ENCODE measurements at places on chromosomes 13 and 19. TPM values are rescaled to one million over a fixed set of nuclear protein-coding genes. Genes with fewer than 3 reads are reported as not detected.

The PCDH8 gene
- not detected for total RNA-seq

The KLK12 gene
- total RNA-seq, result not detected

The LRRC25 gene
- total RNA-seq, result 0.88 TPM

The GET3 gene
- 99.5 TPM for total RNA-seq

GRCh38 chr19:7492142-7492541 is 3.3 kb upstream of the PEX11G start:
- H3K27ac ChIP-seq, result no peak overlapping the region
- no peak for DNase-seq
- no peaks in the 10 kb centered on the region for H3K36me3 ChIP-seq
- H3K4me3 ChIP-seq, result no peak overlapping the region

DNA sequence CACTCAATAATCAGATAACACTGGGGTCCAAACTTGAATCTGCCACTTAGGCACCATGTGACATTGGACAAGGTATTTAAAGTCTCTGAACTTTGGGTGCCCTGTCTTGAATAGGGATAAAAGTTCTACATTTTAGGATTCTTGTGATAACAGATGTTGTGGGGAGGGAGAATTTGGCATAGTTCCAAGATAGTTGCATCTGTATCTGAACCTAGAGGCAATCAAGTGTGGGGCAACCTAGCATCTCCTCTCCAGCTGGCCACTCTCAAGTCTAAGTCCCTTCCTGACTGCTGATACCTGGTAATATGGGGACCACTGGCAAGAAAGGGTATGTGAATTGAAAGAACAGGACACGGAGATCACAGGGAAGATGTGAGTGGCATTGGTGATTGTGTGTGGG is 256.1 kb downstream of the FOXO1 start:
- no peak overlapping the region for H3K4me3 ChIP-seq
- DNase-seq, result no peak
- peaks cover 14% of the 10 kb centered on the region for H3K4me1 ChIP-seq
- no peak overlapping the region for H3K27ac ChIP-seq
- no peaks in the 10 kb centered on the region for H3K36me3 ChIP-seq
- no peaks in the 10 kb centered on the region for H3K27me3 ChIP-seq

DNA sequence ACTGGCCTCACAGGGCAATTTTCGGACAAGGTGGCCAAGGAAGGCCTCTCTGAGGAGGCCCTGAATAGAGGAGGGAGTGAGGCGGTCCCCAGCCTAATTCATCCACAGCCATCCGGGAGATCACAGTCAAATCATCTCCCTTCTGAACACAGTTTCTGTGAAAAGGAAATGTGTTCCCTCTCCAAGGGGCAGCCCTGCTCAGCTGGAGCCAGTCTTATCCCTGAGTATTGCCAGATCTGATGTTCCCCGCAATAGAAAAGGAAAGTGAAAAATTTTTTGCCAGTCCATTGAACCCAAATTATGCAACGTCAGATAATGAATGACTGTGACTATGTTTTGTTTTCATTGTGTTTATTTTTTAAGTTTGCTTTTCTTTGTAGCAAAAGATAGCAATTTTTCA is 125.9 kb downstream of the SIPA1L3 start:
- H3K27me3 ChIP-seq, result no peaks in the 10 kb centered on the region
- H3K4me3 ChIP-seq, result no peak overlapping the region
- H3K4me1 ChIP-seq, result peaks cover 70% of the 10 kb centered on the region
- H3K27ac ChIP-seq, result peak overlapping the region; percentile 97

DNA sequence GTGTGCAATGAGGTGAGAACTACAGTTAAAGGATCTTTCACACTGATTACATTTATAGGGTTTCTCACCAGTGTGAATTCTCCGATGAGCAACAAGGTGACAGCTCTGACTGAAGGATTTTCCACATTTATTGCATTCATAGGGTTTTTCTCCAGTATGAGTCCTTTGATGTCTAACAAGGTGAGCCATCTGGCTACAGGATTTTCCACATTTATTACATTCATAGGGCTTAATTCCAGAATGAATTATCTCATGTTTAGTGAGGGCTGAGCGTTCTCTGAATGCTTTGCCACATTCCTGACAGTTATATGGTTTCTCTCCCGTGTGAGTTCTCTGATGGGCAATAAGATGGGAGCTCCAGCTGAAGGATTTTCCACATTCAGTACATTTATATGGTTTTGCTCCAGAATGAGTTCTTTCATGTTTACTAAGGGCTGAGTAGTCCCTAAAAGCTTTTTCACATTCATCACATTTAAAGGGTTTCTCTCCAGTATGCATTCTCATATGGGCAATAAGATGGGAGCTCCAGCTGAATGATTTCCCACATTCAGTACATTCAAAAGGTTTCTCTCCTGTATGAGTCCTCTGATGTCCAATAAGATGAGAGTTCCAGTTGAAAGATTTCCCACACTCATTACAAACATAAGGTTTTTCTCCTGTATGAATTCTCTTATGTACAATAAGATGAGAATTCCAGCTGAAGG is 4.4 kb upstream of the C19orf18 start:
- H3K4me3 ChIP-seq, result no peak overlapping the region
- peaks cover 49% of the 10 kb centered on the region for H3K36me3 ChIP-seq
- H3K4me1 ChIP-seq, result no peaks in the 10 kb centered on the region
- no peaks in the 10 kb centered on the region for H3K27me3 ChIP-seq
- no peak overlapping the region for H3K27ac ChIP-seq
- no peak for DNase-seq

DNA sequence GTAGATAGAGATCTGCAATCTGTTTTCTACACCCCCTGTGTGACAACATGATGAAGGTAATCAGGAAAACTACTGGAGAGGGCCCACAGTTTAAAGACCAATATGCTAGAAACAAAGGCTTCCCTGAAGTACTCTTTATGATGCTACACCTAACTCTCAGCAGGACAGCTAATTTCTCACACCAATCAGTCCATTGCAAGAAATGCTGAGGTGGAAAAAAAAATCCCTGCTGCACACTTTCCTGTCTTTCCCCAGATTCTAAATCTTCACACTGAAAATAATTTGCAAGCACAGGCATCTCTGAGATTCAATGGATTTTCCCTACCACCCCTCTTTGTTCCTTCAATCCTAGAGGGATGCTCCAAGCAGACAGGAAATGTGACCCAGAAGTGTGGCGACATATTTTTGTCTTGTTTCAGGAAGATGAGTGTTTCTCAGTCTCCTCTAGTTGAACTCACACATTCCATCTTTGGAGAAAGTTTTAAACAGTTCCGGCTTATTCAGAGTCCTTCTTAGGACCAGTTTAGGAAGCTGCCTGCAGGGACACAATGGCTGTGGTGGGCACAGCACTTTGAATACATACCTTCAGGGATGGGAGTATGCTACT is 671.6 kb downstream of the DIAPH3 start:
- no peak overlapping the region for H3K4me3 ChIP-seq
- no peaks in the 10 kb centered on the region for H3K36me3 ChIP-seq
- no peaks in the 10 kb centered on the region for H3K4me1 ChIP-seq
- no peak for DNase-seq
- no peak overlapping the region for H3K27ac ChIP-seq

GRCh38 chr13:112809332-112810315 is 119.8 kb downstream of the ATP11A start:
- H3K36me3 ChIP-seq, result no peaks in the 10 kb centered on the region
- DNase-seq, result peak; percentile 46
- no peaks in the 10 kb centered on the region for H3K4me1 ChIP-seq
- H3K4me3 ChIP-seq, result no peak overlapping the region

DNA sequence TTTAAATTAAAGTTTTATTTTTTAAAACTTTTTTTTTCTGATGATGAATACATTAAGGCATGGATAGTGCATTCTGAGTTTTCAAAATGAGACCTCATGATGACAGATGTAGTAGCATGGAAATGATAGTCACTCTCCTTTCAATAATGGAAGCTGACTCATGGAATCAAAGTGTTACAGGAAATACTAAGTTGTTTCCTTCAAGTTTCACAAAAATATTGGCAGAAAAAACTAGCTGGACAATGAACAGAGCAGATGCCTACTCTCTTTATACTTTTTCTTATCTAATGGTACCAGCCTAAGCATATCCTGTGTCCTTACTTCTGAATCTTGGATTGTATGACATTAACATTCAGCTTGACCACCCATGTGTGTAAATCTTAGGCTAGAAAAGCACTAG is 1337.3 kb downstream of the PCDH9 start:
- no peak overlapping the region for H3K4me3 ChIP-seq
- H3K27me3 ChIP-seq, result no peaks in the 10 kb centered on the region
- no peak overlapping the region for H3K27ac ChIP-seq
- no peak for DNase-seq
- no peaks in the 10 kb centered on the region for H3K4me1 ChIP-seq

DNA sequence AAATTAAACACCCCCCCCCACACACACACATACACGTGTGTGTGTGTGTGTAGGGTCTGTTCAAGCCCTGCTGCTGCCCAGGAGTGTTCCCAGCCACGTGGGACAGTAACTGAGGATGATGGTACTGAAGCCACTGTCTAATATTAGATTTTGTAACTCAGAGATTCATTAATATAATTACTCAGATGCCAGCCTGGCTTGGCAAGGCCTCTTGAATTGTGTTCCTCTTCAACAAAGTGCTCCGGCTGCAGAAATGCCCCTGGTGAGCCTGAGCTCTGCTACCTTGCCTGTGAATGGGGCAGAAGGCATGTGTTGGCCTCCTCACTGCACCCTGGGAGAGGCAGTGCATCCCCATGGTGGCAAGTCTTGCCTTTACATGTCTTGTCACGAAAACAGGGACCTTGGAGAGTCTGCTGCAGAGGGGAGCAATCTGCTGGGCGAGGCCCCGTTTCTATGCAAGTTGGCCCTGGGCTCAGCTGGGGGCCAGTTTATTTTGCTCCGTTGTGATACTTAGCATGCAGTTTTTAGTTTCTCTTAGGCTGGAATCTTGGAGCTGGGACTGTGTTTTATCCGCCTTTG is 44.0 kb downstream of the NFIX start:
- DNase-seq, result no peak
- H3K4me3 ChIP-seq, result no peak overlapping the region
- no peak overlapping the region for H3K27ac ChIP-seq

DNA sequence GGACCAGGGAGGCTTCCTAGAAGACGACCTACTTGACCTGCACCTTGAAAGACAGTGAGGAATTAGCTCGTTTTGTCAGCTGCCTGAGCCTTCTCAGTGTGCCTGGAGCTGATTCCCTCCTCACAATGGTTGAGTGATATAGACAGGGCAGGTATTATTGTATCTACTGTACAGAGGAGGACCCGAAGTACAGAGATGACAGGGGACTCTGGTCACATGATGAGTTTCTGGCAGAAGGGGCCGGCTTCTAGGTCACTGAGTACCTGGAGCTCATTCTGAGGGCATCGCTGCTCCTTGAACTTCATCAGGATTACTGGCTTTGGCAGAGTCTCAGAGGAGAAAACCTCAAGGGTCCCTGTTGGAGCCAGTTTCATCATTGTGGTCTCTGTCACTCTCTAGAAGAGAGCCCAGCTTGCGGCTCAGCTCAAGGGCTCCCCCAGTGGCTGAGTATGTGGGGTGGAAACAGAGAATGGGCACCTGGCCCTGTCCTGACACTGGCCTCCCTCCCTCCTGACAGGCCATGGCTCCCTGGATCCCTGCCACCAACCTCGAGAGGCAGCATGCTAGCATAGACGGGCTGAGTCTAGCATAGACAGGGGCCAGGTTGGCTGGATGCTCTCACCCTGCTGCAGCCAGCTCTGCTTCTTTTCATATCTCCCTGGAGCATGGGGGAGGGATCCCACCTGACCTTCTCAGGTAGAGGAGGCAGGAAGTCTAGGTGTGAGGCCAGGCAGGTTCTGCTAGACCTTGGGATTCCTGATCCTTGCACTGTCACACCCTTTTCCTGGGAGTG is 38.7 kb downstream of the NFIX start:
- no peaks in the 10 kb centered on the region for H3K27me3 ChIP-seq
- H3K36me3 ChIP-seq, result peaks cover 33% of the 10 kb centered on the region
- peak; percentile 80 for DNase-seq
- H3K27ac ChIP-seq, result peak overlapping the region; percentile 77
- peaks cover 76% of the 10 kb centered on the region for H3K4me1 ChIP-seq

GRCh38 chr13:84865783-84866221 is 933.4 kb downstream of the SLITRK6 start:
- no peaks in the 10 kb centered on the region for H3K27me3 ChIP-seq
- DNase-seq, result no peak
- H3K4me1 ChIP-seq, result no peaks in the 10 kb centered on the region
- H3K27ac ChIP-seq, result no peak overlapping the region

- no peak overlapping the region for H3K27ac ChIP-seq
- H3K36me3 ChIP-seq, result peaks cover 5% of the 10 kb centered on the region
- no peaks in the 10 kb centered on the region for H3K27me3 ChIP-seq
- H3K4me1 ChIP-seq, result no peaks in the 10 kb centered on the region
- no peak overlapping the region for H3K4me3 ChIP-seq
Measured at GRCh38 chr19:5071579-5071978, 102.7 kb downstream of the KDM4B start.

DNA sequence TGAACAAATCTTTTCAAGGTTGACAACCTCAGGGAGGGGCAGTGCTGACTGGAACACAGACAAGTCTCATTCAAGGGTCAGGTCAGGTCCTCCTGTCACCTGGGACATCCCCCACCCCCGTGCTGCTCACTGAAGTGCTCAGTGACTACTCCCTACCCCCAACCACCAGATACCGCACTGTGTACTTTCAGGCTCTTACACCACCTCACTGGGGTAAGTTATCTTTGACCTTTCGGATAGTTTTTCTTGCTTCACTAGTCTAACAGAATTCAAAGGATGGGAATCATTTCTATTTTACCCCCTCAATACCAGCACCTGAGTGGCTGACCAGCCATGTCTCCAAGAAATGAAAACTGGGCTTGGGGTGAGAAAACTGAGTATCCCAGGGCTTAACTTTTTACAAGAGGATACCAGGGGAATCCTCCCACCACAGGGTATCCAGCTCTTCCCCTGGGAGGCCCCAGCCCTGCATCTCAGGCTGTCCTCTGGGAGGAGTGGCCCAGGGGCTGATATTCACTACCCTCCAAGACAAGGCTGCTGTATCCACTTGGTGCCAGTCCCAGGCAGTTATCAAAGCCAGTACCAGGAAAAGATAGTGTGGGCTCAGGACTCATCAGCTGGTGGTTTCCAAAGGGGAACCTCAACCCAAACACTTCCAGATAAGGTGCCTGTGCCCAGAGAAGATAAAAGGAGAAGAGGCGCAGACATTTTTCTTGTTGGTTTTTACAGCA is 2.1 kb downstream of the ZNF563 start:
- H3K36me3 ChIP-seq, result no peaks in the 10 kb centered on the region
- DNase-seq, result no peak
- no peak overlapping the region for H3K27ac ChIP-seq
- H3K4me1 ChIP-seq, result peaks cover 8% of the 10 kb centered on the region

All from osteoblast (primary cell).